Hippocampal formation (tissue), 2 donors: ENCODE measurements at places on chromosomes 5 and 9.

- DNase-seq: no peak
Measured at GRCh38 chr5:150295172-150295634, 5.6 kb upstream of the CAMK2A start.

DNA sequence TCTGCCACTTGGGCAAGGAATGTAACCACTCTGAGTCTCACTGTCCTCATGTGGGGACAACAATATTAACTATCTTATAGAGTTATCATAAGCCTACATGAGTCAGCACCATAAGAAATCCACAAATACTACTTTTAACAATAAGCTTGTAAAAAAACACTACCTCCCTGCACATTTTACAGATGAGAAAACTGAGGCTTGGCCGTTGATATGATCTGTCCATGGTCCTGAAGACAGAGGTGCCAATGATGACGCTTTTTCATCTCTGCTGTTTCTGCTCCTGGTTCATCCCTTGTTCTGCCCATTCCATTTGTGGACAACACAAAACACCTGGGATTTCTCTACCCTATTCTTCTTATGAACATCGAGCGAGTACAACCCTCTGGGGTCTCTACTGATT, 23.4 kb upstream of the STRBP start:
- DNase-seq: no peak

DNA sequence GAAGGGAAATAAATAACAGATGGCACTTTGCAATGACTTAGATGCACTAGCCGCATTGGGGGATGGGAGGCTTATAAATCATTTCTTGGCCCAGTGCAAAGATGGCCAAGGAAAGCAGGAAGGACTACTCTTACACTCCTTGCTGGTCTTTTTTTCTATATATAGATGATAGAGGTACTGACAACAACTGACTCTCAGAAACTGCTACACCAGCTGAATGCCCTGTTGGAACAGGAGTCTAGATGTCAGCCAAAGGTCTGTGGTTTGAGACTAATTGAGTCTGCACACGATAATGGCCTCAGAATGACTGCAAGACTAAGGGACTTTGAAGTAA, 1.7 kb downstream of the CCNG1 start:
- DNase-seq: no peak

GRCh38 chr9:94792511-94792910, 66.0 kb downstream of the AOPEP start:
- no peak for DNase-seq

- DNase-seq: peak; percentile 65
Measured at GRCh38 chr5:35803191-35803651, 53.5 kb upstream of the IL7R start.

DNA sequence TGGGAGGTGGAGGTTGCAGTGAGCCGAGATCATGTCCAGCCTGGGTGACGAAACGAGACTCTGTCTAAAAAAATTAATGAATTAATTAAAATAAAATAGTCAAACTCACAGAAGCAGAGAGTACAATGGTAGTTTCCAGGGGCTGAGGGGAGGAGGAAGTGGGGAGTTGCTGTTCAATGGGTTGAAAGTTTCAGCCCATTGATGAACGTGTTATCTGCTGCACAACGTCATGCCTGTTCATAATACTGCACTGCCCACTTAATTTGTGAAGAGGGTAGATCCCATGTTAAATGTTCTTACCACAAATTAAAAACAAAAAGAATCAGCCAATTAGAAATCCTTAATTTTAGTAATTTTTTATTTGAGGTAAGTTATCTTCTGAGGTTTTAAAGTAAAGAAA, 16.4 kb upstream of the RUFY1 start:
- no peak for DNase-seq

DNA sequence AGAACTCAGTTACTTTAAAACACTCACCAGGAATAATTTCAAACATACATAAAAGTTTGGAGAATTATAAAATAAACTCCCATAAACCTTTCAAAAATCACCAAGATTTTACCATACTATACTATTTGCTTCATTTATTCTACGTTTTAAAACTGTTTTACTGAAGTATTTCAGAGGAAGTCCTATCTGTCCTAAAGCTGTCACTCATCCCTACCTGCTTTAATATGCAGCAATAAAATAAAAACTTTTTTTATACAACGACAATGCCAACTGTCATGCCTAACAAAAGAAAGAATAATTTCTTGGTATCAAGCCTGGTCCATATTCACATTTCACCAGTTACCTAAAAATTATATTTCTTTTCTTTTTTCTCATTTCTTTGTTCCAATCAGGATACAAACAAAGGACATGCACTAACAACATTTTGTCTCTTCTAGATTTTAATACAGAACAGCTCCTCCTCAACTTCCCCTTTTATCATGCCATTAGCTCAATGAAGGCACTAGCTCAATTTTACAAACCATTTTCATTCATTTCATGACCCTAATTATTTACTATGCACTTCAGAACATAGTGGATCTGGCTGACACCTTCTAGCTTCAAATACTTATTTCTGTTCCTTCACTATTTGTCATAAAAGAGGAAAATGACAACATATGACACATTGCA, 135.2 kb downstream of the GNAQ start:
- no peak for DNase-seq

DNA sequence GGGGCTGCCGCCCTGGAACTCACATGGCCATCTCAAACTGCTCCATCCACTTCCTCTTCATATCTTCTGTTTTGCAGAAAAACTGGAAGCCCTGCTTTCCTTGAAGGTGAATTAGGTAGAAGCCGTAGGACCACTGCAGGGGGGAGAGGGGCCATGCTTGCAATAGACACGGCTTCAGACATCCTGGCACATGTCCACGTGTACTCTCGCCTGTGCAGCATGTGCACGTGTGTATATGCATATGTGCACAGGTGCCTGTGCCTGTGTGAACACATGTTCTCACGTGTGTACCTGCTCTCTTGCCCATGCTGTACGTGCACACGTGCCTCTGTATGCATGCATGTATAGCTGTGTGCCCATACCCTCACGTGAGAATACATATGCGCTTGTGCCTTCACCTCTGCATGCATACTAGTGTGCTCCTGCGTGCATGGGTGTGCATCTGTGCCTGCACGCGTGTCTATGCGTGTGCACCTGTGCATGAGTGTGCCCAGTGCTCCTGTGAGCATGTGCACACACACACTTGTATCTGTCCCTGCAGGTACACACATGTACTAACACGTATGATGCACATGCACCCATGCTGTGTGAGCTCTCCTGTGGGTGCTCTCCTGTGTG, 47.7 kb upstream of the SARDH start:
- DNase-seq: no peak

DNA sequence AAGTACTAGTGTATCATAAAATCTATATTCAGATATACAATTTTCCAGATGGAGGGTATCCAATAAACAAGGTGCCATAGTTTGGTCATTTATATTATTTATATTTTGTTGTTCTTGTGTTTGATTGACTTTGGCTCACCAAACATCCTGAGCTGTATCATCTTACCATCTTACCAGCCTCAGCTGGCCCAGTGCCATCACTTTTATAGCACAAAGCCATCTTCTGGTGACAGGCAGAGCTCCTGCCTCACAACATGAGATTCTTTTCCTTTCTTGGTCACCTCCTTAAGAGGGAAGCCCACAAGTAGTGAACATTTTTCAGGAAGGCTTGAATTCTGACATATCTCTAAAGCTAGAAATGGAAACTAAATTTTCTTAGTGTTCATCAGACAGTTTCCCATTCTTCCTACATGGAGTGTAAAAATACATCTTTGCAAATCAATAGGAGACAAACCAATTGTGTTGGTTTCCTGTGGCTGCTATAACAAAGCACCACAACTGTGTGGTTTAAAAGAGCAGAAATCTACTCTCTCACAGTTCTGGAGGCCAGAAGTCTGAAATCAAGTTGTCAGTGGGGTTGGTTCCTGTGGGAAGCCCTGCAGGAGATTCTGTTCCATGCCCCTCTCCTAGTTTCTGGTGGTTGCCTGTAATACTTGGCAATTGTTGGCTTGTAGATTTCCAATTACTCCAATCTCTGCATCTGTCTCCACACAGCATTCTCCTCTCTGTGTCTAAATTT, 341.8 kb downstream of the MAN2A1 start:
- DNase-seq: no peak

DNA sequence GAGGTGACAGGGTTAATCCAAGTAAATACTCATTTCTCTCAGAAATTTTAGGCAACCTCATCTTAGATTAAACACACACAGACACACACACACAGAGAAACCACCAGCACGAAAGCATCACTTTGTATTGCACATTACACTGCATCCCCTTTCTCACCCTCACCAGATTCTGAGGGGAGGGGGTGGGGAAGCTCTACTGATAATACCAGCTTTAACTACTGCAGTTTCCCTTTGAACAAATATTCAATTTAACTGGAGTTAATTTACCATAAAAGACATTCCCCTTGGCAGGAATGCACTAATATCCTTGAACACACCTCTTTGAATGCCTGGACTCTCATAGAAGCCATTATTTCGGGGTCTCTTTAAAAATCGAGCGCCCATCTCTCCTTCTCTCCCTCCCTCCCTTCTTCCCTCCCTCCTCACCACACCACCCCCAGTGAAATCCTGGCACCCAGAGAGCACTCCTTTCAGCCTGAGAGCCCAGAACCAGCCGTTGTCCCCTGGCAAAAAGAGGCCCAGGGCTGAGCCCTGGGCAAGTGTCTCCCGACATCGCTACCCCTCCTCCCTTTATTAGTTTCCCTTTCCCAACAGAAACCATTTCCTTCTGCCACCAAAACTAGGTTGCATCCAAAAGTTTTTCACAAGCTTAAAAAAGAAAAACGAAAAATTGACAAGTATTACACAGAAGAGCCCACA, 2.8 kb upstream of the NFIB start:
- DNase-seq: no peak

- DNase-seq: no peak
Measured at GRCh38 chr5:95081500-95081960, 203.4 kb downstream of the MCTP1 start.

DNA sequence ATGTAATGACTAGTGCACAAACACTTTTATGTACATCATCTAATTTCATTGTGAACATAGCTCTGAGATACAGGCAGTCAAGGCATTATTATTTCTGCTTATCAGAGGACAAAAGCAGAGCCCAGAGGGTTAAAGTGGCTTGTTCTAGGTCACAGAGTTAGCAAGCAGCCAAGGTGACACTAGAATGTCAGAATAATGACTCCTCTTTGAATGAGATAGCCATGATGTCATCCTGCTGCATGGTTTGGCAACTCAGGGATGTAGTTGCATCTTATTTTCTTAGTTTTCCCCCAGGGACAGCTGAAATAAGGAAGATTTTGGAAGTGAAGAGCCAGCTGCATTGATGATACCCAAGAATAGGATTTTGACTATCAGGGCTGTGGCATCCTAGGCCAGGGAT, 54.4 kb downstream of the KCNV2 start:
- DNase-seq: no peak

GRCh38 chr9:38006163-38006562, 62.9 kb downstream of the SHB start:
- no peak for DNase-seq

GRCh38 chr5:104612005-104612404, 1049.4 kb upstream of the NUDT12 start:
- DNase-seq: no peak

DNA sequence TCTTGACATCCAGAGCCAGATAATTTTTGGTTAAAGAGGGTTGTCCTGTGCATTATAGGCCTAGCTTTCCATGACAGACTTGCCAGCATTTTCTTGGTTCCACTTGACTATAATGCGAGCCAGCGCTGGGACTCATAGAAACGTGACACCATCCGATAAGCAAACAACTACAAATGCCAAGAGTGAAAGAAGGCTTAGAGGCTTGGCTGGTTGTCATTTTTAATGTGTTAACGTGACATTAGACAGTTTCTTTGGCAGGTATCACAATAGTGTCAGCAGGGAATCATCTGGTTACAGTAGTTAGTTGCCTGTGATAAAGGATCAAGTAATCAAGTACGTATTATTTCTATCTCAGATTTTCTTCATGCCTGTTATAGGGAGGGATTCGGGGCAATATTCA, 20.0 kb upstream of the LIFR start:
- DNase-seq: no peak

DNA sequence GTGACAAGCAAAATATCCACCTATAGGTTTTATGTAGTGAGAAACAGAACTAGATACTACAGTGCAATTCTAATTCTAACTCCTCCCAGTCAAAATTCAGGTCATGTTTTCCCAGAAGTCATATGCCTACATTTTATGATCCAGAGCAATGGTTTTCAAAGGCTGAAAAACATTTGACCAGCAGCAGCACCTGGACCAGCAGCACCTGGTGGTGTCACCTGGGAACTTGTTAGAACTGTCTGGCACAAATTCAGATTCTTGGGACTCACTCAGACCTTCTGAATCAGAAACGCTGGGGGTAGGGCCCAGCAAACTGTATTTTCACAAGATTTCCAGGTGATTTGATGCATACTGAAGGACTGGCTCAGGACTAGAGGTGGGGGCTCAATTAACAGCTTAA, 367.7 kb upstream of the RFX3 start:
- no peak for DNase-seq

GRCh38 chr5:122770477-122770876, 4.4 kb upstream of the SNX2 start:
- DNase-seq: no peak

DNA sequence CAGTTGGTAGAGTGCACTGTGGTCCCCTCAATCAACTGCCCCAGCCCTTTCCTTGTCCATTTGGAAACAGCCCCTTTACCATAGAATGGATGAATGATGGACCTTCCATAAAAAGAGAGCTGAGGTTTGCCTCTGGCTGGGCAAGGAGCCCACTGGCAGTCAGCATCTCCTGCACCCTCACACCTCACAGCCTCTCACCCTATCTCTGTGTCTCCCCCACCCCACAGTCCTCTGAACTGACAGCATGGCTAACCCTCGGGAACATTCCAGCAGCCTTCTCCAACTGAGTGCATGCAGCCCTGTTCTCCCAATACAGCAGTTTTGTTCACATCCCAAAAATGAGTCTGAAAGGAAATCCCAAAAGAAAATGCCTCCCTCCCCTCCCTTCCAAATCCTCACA, 51.7 kb downstream of the RETREG1 start:
- DNase-seq: no peak

DNA sequence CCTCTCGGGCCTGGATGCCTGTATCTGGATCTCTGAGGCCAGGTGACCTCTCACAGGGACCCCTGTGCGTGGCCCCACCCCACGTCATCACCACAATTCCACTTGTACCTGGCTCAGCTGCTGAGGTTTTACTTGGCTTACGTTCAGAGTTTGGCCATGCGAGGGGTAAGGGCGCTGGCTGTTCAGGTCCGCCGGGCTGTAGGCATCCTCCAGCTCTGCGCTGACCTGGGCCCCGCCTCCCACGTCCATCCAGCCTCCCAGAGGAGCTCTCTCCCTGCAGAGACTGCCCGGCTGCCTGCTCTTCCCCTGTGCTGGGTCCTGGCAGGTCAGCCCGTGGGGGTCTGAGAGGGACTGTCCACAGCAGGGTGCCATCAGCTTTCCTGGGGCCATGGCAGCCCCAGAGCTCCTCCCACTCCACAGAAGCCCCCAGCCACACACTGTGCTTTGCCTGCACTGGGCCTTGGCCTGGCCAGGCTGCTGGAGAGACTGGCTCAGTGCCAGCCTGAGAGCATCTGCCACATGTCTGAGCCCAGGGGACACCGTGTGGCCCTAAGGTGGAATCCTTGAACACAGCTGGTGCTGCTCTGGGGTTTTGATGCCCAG, 43.6 kb downstream of the SLC6A3 start:
- DNase-seq: no peak
